Heart right ventricle (tissue), 16 donors: ENCODE measurements at places on chromosomes 12 and 14. TPM values are rescaled to one million over a fixed set of nuclear protein-coding genes. Genes with fewer than 3 reads are reported as not detected.

Gene GPR68
- polyA plus RNA-seq = 0.22 TPM

Gene DIO2
- 2.6 TPM for polyA plus RNA-seq

Gene RNU6-7
- not detected for polyA plus RNA-seq

GRCh38 chr12:131785763-131786330 lies 42.3 kb upstream of the MMP17 start:
- DNase-seq = no peak

Gene PDE3A
- polyA plus RNA-seq = 51.1 TPM

DNA sequence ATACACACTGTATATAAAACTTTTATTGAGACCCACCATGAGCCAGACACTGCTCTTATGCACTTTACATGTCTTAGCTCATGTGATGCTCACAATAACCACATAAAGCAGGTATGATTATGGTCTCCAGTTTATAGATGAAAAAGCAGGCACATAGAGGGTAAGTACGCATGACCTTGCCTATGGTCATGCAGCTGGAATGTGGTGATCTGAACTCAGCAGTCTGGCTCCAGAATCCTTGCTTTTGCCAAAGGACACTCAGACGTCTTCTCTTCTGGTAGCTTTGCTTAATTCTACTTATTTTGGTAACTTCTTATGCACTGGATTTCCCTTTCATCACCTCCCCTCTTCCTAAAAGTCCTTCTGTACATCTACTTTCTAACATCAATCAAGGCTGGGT lies 103.3 kb upstream of the CRY1 start:
- no peak for DNase-seq

GRCh38 chr12:101696251-101697196 lies 916 bp upstream of the CHPT1 start:
- DNase-seq = peak; percentile 65

Gene ABCC9
- 21.1 TPM for polyA plus RNA-seq

DNA sequence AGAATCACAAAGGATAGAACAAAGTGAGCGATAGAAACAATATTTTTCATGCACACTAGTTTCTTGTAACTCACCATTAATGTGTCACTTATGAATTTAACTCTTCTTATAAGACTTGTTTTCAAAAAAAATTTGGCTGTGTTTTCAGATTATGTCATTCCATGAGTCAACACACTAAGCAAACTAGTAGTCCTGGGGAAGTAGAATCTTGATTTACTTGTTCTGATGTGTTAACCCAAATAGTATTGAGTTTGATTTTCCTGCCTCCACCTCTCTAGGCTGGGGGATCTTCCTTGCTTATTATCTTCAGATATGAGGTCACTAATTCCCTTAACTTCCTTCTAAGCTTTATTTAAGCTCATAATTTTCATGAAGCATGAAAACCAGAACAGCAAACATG lies 151.0 kb upstream of the SEL1L start:
- no peak for DNase-seq
